AG04449 (cell line): ENCODE measurements at places on chromosomes 1 and 21.

- DNase-seq: no peak
Observed at GRCh38 chr1:6519491-6519934, 28.0 kb upstream of the PLEKHG5 start.

DNA sequence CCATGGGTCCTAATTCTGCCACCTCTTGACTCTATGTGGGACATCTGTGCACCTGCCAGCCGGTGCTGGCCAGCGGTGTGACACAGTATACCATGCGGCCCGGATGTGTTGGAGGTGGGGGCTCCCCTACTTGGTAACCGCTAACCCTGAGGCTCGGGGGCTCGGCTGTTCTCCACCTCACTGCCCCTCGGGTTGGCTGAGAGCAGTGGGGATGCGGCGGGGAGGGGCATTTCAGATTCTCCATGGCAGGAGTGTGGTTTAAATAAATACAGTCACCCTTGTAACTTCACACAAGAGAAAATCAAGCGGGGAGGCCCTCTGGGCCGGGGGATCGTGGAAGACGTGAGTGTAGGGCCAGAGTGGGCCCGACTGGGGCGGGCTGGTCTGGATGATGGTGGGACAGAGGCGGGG, 11.0 kb downstream of the KRTAP10-1 start:
- DNase-seq: no peak

GRCh38 chr1:3064901-3065300, 4.1 kb upstream of the PRDM16 start:
- DNase-seq: no peak

DNA sequence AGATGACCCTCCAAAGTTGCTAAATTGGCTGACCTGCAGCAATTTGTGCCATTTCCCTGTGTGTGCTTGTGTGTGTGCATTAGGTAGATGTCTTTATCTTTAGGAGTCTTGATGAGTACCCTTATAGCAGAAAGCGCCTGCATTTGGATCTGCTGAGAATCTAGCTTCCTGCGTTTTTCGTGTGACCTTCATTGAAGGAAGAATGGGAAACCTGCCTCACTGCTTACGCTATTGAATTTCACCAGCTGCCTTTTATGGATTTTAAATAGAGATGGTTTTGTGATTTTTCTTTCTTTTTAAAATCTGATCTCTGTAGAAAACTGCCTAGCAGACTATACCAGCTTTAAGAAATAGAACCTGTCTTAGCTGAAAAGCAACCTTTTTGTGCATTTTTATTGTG, 124.5 kb downstream of the CACHD1 start:
- DNase-seq: no peak

DNA sequence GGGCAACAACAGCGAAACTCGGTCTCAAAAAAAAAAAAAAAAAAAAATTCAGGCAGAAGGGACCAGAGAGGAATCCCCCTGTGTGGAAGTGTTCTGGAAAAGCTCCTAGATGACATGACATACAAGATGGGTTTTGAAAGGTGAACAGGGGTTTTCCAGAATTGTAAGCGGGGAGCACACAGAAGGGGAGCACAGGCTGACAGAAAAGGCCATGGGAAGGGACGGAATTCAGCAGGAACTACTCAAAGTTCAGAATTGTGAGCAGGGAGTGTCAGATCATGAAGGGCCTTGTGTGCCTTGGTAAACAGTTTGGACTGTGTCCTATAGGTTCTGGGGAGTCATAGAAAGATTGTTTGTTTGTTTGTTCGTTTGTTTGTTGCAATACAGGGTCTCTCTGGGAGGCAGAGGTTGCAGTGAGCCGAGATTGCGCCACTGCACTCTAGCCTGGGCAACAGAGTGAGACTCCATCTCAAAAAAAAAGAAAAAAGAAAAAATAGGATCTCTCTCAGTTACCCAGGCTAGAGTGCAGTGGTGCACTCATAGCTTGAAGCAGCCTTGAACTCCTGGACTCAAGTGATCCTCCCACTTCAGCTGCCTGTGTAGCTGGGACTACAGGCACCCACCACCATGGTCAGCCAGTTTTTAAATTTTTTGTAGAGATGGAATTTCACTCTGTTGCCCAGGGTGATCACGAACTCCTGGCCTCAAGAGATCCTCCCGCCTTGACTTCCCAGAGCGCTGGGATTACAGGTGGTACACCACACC, 1.2 kb upstream of the RHBDL2 start:
- no peak for DNase-seq

- DNase-seq: no peak
Observed at GRCh38 chr1:22184892-22185612, 42.2 kb upstream of the WNT4 start.

GRCh38 chr1:11462224-11462923, 16.6 kb upstream of the DISP3 start:
- no peak for DNase-seq

GRCh38 chr1:20588634-20589225, at the start of gene CDA:
TSS of gene CDA (plus strand) at chr1:20589097. CDS start at chr1:20589130, 33 bp downstream.
- no peak for DNase-seq

- no peak for DNase-seq
Observed at GRCh38 chr1:14585728-14586127, 12.8 kb upstream of the KAZN start.

GRCh38 chr21:36115138-36115730, 19.6 kb upstream of the CBR3 start:
- no peak for DNase-seq

DNA sequence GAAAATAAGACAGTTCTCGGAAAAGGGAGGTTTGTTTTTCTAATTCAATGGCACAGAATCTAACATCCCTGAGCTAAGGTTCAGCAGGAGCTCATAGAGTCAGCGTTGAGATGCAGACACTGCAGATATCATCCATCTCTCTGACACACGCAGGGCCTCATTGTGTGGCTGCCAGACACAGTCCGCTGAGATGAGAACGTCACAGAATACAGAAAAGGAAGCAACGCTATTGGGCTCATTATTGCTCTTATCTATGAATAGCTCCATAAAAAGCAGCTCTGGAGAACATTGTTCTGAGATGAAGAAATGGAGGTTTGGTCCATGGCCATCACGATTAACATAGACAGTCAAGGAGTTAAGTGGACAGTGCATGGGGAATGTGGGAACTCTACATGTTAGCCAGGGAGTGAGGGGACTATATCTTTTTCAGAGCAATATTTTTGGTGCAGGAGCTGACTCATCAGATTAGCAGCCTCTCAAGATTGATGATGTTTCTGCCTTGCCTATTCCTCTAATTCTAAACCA, 771.6 kb upstream of the CXADR start:
- DNase-seq: no peak
